Naive thymus-derived CD4-positive, alpha-beta T cell (primary cell): ENCODE measurements at places on chromosomes 12 and 14.

GRCh38 chr14:97408937-97409815 lies 612.0 kb downstream of the VRK1 start:
- DNase-seq = peak; percentile 21

DNA sequence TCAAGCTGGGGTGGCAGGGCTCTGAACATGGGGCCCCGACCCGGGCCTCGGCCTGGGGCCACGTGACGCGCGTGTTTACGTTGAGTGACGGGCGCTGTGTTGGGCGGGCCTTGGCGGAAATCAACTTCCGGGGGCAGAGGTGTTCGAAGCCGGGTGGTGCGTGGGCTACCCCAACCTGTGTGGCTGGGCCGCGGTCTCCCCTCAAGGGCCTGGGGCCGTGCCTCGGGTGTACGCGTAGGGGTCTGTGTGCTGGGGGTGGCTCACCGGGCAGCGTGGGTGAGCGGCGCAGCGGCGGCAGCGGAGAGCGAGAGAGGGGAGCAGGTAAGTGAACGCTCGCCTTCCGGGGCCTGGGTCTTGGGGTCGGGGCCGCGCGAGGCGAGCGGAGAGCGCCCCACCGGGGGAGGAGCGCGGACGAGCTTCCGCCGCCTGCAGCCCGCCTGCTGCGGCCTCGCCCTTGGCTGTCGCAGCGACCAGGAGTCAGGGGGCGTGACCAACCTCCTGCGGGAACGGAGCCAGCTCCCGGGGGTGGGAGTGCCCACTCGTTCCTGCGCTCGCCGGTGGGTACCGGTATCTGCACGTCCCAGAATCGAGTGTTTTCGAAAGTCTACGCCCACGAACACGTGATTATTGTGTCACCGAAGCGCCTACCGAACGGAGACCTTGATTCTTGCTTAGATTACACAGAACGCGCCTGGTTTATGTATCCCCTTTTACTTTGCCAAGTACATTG lies at the start of gene CCDC91:
Gene CCDC91, plus strand, starts transcription at position 136 of the 730 bp plus-strand sequence. CDS start 66,760 bp downstream, outside the sequence.
- DNase-seq = peak; percentile 91

DNA sequence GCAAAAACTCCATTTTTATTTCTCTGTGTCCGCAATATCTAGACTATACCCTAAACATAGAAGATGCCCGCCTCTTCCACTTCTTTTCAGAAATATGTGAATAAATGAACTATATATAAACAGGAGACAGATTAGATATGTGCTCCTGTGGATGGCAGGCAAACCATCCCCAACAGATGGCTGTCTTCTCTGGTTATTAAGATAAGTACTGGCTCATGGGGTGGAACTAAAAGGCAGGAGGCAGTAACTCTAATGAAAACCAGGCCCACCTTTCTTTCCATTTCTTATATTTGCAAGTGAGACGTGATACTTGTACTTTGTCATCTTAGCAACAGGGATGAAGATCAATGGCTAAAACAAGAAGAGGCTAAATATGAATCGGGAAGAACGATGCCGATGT lies 20.2 kb downstream of the E2F7 start:
- DNase-seq = no peak

DNA sequence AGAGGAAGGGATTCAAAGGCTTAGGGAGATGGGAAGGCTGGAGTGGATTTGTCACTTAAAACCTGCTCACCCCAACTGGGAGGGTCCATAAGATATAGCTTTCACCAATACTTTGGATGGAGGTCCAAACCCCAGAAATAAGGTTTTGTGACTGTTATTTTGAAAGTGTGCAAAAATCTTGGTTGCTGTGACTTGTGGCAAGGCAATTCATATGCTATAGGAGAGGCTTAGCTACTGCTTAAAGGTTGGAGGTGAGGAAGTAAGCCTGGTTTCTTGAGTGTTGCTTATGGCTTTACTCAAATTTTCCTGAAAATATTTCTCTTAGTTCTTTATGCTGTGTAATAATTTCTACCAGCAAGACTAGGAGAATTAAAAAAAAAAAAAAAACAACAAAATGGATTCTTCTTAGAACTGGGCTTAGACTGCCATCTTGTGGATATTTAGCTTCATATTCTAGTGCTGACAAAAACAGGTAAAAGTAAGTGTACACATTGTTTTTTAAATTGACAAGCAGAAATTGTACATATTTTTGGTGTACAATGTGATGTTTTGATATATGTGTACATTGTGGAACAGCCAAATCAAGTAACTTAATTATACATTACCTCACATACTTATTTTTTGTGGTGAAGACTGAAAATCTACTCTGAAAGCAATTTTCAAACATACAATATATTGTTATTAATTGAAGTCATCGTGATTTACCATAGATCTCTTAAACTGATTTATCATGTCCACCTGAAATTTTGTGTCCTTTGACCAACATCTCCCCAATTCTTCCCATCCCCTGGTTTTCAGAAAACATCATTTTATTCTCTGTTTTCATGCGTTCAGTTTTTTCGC lies 23.0 kb downstream of the PDE6H start:
- peak; percentile 52 for DNase-seq

DNA sequence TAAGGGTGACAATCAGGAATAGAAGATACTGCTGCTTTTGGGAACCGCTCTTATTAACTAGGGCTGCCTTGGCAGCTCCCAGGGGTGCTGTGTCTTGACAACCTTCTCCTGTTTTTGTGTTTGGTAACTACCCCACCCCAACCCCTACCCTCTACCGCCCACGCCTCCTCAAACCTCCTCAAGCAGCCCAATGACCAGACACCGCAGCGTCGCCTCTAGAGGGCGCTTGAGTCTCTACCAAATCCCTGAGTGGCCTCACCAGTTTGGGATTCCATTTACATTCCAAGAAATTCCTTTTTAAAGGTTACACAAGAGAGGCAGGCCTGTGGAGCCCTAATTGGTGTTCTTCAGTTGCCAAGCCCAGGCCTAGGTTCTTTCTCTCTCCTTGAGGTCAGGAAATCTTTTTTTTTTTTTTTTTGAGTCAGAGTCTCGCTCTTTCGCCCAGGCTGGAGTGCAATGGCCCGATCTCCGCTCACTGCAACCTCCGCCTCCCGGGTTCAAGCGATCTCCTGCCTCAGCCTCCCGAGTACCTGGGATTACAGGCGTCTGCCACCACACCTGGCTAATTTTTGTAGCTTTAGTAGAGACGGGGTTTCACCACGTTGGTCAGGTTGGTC lies 72.4 kb upstream of the USP44 start:
- DNase-seq = no peak
